ENCODE measurements at places on chromosomes 1 and 21. TPM values are rescaled to one million over a fixed set of nuclear protein-coding genes. Genes with fewer than 3 reads are reported as not detected.
A peak's percentile ranks its signal among the peaks of the same experiment; 100 is the strongest.

DNA sequence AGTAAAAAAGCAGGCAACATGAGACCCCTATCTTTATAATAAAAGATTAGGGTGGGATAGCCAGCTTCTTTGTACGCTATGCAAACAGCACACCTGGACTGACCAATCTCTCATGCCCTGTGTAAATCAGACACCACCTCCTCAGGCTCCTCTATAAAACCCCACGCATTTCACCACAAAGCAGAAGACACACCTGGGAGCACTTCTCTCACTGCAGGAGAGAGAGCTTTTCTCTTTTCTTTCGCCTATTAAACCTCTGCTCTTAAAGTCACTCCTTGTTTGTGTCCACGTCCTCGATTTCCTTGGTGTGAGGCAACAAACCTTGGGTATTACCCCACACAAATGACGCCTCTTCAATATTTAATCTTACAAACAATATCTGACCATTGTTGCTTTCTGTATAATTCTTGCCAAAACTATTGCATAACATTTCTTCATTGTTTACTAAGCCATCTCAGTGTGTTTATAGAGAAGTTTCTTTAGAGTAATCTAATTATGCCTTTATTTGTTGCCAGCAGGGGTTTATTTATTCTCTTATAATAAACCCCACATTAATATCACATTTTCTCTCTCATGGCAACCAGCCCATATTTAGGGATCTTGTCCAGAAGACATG is 31.6 kb upstream of the NUF2 start:
- DNase-seq = no peak

DNA sequence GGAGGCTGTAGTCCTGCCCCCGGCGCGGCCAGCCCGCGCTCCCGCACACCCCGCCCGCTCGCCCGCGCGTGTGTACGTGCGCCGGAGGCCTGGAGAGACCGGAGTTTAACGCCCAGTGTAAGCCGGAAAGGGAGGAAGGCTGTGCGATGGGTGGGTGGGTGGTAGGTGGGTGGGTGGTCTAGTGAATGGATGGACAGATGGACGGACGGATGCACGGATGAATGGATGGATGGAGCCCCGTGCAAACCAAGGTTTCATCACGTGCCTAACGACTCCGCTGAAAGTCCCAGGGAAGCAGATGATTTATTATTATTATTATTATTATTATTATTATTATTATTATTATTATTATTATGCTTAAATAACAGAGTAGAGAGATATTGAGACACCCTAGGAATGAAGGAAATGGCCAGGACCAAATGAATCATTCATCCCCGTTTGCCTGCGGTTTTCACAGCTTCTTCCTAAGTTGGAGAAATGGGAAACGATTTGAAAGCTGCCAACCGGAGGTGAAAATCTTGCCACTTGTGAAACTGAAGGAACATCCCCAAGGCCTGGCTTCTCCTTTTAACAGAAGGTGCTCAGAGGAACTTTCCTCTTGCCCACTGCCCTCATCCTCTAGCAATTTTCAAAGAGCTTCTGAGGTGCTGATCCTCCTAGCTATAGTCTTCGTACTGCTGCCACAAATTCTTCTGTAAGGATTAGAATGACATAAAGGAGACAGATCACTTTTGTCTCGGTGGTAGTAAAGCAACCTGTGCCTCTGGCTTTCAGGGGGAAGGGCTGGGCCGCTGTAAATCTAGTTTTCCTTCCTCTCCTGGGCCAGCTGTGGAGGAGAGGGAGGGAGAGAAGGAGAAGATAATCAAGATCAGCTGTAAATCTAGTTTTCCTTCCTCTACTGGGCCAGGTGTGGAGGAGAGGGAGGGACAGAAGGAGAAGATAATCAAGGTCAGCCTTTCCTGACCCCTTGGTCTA is 648 bp upstream of the RGS7 start:
- DNase-seq = no peak

GRCh38 chr1:115666702-115667101 is 24.9 kb downstream of the VANGL1 start:
- DNase-seq = no peak

- DNase-seq = no peak
Measured at GRCh38 chr1:2925918-2926317, 95.3 kb upstream of the ACTRT2 start.

- no peak for DNase-seq
Measured at GRCh38 chr1:162036163-162036562, 12.5 kb upstream of the OLFML2B start.

DNA sequence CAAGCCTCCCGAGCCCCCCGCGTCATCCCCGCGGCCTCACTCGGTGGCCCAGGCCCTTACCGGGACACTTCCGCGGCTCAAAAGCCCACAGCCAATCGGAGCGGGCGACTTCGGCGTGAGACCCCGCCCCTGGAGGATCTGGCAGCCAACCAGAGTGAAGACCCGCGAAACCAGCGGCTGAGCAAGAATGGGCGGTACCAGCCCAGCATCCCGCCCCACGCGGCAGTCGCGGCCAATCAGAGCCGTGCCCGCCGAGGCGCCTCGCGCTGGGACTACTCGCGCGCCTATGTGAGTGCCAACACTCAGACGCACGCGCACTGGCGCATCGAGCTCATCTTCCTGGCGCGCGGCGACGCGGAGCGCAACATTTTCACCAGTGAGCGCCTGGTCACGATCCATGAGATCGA is 22.5 kb downstream of the DISP3 start:
- no peak for DNase-seq

DNA sequence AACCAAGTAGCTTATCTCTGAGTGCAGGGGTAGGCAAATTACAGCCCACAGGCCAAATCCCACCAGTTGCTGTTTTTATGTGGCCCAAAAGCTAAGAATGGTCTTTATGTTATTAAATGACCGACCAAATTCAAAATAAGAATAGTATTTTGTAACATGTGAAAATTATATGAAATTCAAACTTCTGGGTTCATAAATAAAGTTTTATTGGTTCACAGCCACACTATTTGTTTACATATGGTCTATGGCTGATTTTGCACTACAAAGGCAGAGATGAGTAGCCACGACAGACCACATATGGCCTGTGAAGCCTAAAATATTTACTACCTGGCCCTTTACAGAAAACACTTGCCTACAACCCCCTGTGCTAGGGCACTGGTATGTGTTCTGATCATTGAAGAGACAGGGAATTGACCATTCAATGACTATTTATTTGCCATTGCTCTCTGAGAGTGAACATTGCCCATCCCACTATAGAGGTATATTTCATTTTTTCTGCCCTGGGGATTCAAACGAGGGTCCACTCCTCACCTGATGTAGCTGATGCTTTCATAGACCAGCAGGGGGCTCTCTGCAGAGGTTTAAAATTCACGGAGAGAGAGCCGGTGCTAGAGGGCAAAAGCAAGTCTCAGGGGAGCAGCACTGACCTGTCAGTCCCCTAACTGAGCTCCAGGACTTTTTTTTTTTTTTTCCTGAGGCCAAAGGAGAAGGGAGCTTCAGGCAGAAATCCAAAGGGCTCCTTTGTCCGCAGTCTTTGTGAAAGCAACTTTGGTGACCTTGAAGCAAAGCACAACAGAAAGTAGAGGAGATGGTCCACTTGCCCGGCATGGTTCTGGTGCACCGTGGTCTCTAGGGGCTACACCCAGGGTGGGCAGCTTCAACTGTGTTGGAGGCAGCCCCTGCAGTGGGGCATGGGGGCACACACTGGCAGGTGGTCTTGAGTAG is 7.3 kb upstream of the GNL2 start:
- DNase-seq = no peak

GRCh38 chr1:52706941-52707926 is 9.1 kb upstream of the COA7 start:
- DNase-seq = peak; percentile 58

DNA sequence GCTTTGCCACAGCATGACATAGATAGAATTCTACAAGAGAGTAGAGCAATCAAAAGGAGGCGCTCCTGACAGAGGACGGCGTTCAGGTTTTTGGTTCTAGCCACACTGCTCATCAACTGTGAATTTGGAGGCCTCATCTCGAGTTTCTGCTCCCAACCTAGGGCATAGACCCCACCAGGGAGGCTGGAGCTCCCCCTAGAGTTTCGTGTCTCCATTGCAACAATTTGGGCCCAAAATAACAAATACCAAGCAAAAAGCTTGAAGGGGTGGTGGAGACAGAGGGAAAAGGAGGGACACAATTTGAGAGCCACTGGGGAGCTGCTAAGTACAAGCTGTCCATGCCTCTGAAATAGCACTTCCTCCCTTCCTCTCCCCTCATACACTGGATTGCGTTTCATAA is 297.0 kb downstream of the GPATCH2 start:
- no peak for DNase-seq

DNA sequence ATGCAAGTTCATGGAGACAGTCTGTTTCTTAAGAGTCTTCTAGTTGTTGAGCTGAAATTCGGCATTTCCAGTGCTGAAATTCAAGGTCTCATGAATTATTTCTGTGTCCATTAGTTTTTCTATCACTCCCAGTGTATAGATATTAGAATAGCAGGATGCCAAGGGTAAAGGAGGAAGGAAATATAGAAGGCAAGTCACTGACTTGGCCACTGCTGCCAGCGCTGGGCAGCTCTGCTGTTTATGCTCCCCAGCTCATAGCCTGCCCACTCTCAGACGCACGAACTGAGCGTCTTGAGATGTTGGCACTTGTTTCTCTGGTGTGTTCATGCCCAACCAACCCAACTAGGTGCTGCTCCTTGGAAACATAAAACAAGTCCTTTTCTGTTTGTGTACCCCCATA is 110.1 kb downstream of the SLC45A1 start:
- DNase-seq = no peak

GRCh38 chr21:33286600-33287456 is 20.7 kb downstream of the IL10RB start:
- DNase-seq = no peak

Gene FMOD
- total RNA-seq = 59.0 TPM

DNA sequence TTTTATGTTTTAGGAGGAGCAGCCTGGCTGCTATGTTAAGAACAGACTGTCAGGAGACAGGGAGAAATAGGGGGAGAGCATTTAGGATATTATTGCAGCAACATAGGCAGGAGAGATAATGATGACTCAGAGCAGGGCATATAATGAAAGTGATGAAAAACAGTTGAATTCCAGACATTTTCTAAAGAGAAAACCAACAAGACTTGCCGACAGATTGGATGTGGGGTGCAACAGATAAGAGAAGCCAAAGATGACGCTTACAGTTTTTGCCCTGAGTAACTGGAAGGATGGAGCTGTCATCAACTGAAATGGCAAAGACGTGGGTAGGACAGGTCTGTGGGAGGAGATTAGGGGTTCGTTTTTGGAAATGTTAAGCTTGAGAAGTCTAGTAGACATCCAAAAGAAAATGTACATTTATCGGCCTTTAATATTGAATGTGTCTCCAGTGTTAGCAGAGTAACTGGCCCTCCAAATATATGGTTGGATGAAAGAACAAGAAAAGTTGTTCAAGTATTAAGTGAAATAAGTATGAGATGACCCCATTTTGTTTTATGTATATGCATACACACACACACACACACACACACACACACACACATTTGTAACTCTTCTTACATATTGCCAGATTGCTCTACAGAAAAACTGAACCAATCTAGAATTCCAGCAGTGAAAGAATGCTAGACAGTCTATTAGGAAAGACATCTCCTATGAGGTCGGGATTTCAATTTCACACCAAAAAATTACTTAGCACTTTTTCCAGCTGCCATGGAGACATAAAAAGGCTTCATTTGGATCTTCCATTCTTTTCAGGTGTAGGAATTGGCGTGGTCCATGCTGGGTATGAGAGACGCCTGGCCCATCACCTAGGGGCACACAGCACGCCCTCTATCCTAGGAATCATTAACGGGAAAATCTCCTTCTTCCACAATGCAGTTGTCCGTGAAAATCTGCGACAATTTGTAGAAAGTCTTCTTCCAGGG is 17.2 kb downstream of the DNAJC16 start:
- DNase-seq = no peak

Gene AIDA
- 56.5 TPM for total RNA-seq

GRCh38 chr1:234676103-234676594 is 66.2 kb upstream of the IRF2BP2 start:
- peak; percentile 64 for DNase-seq

Gene FAM43B
- 0.52 TPM for total RNA-seq

Gene SEC16B
- total RNA-seq = 2.6 TPM

Gene MROH9
- total RNA-seq = not detected

GRCh38 chr1:90201467-90202358 is 206.8 kb downstream of the ZNF326 start:
- DNase-seq = no peak

GRCh38 chr1:8010080-8010664 is 15.9 kb downstream of the ERRFI1 start:
- DNase-seq = no peak

Gene CR1L
- total RNA-seq = not detected

DNA sequence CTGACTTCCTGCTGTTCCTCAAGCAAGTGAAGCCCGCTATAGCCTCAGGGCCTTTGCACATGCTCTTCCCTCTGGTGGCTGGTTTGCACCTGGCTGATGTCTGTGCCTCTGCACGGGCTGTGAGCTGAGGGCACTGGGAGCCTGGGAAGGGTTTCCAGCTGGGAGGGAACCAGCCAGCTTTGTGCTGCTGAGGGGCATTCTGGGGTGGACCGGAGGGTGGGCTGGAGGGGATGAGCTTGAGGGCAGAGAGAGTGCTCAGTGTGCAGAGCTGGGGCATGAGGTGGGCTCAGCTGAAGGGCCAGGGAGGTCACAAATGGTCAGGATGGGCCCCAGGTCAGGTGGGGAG is 305.7 kb downstream of the MATN1 start:
- DNase-seq = peak; percentile 37

- DNase-seq = peak; percentile 84
Measured at GRCh38 chr1:206912445-206913095, 9.2 kb downstream of the FCMR start.

GRCh38 chr1:202439308-202439707 is 90.8 kb downstream of the PPP1R12B start:
- DNase-seq = no peak

Gene KRTAP11-1
- total RNA-seq = not detected

DNA sequence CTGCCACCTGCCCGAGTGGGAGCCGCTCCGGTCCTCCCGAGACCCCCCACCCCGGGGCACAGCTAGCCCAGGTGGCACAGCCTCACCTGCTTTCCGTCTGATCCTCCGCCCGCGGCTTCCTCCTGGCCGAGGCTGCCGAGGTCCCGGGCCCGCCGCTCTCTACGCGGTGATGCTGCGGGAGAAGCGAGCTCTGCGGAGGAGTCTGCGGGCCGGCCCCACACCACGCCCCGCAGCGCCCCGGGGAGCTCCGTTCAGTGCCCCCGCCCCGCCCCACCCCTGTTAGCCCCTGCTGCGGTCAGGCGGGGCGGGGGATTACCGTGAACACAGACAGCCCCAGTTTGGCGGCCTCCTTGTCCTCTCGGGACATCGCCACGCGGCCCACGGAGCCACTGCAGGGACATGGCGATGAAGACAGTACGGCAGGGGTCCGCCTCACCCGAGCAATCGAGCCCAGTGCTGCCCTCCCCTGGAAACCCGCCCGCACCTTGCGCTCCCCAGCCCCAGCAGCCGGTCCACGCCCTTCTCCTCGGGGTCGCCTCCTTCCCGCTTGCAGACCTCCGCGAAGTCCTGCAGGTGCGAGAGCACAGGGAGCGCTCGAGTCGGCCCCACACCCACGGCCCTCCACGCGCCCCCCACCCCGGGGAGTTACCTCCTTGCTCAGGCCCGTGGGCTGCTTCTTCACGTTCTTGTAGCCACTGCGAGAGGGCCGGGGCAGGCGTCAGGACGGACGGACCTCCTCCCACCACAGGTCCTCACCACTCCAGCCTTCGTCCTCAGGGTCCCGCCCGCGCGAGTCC is 933 bp downstream of the C1orf35 start:
- DNase-seq = peak; percentile 68
